ENCODE measurements at places on chromosomes 7 and 10.

GRCh38 chr7:22146961-22147512 lies 201.3 kb upstream of the CDCA7L start:
- peak; percentile 4 for DNase-seq

GRCh38 chr10:13019280-13019679 lies 17.8 kb upstream of the CCDC3 start:
- DNase-seq: no peak

- DNase-seq: no peak
Measured at GRCh38 chr7:55569797-55570196, 2.5 kb downstream of the VOPP1 start.

DNA sequence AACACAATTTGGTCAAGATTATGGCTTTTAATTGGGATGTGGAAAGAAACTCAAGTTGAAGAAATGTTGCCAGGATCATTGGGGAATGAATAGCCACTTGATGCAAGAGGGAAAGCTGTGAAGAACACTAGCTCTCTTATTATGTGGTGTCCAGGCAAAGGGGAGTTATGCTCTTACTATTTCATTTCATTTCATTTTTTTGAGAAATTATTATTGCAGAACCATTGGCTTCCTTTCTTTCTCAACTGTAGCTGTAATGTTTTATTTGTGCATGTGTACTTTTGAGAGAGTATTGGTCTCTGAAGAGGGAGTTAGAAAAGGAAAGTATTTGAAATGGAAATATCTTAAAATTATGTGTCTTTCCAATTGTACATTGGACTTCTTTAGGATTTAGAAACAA lies 312.6 kb upstream of the BMPER start:
- no peak for DNase-seq

GRCh38 chr7:11726794-11727155 lies 105.2 kb downstream of the THSD7A start:
- peak; percentile 96 for DNase-seq

- no peak for DNase-seq
Measured at GRCh38 chr7:47283497-47284131, 298.3 kb downstream of the TNS3 start.

DNA sequence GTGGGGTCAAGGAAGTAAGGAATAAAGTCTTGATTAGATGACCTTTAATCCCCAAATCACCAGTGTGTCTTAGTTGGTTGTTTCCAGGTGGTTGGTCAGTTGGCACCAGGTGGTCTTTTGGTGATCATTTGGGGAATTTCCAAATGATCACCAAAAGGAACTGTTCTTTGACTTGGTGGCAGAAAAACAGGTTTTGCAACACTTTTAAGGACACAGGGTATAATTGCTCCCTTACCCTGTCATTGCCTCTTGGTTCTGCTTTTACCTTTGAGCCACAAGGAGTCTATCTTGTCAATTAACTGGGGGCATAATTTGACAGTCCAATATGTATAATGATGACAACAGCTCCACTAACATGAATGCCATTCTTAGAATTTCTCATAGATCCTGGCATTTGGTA lies 104.2 kb downstream of the ADK start:
- DNase-seq: no peak
